Activated CD4-positive, alpha-beta T cell treated with anti-CD3 and anti-CD28 coated beads, Interleukin-2, Interleukin-4, amounts not matched to agents 100 ng/mL and 50 ng/mL, durations not matched to agents 16 hours and 8 hours (primary cell): ENCODE measurements at places on chromosomes 12 and 14.

GRCh38 chr14:26261368-26262122 is 336.3 kb downstream of the NOVA1 start:
- no peak for DNase-seq

DNA sequence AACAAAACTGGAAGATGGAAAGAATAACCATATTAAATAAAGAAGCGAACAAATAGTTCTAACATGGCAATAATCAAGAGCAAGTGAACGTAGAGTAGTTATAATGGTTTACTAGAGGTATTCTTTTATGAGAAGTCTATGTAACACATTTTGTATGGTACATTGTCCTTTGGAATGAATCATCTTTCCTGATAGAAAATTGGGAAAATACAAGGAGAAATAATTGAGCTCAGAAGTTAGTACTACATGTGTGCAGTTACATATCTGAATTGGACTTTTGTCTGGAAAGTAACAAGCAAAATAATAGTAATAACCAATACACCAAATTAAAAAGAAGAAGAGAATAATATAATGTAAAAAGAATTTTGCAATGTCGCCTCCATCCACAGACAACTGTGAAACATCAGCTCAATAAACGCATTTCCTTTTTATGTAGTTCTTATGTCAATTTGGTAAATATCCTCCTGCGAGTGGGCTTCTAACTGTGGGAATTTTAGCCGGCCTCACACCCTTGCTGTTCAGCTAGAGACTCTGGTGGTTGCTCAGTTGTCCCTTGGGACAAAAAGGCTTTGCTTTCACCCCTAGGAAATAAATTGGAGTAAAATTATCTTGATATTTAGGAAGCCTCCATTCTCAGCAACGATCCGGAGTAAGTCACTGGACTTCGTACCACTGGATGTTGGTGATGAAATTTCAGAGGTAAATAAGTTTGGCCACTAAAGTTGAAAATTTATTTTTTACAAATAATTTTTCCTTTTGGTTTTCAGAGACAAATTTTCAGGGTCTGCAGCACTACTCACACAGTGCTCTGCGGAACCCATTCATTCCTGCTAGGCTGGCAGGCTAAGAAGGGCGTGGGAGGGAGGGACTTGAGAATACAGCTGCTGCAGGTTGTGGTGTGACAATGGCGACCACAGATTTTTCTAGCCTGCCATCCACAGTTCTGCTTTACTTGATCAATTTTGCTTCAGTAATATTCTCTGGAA is 1.1 kb upstream of the TUBA1A start:
- no peak for DNase-seq

DNA sequence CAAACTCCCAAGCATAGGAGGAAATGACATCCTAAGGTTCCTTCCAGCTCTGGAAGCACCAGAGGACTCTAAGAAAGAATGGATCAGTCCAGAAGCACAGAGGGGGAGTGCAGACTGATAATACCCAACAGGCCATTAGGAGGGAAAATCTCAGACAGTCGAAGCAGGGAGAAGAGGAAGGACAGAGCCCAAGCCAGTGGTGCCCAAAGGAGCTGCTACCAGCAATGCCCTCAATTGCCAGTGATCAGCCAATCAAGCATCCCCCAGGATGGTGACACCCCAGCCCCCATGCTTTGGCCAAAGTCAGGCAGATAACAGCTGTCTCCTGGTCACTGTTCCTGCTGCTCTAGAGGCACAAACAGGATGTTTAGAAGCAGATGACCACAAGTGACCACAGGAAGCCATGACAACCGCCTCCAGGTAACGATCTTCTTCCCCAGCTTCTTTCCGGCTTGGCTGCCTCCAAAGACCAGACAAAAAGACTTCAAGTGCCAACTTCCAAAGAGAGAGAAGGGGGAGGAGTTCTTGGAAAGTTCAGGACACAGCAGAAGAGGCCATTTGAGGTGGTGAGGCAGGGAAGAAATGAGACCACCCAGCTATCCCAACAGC is 16.2 kb downstream of the PXN start:
- no peak for DNase-seq

DNA sequence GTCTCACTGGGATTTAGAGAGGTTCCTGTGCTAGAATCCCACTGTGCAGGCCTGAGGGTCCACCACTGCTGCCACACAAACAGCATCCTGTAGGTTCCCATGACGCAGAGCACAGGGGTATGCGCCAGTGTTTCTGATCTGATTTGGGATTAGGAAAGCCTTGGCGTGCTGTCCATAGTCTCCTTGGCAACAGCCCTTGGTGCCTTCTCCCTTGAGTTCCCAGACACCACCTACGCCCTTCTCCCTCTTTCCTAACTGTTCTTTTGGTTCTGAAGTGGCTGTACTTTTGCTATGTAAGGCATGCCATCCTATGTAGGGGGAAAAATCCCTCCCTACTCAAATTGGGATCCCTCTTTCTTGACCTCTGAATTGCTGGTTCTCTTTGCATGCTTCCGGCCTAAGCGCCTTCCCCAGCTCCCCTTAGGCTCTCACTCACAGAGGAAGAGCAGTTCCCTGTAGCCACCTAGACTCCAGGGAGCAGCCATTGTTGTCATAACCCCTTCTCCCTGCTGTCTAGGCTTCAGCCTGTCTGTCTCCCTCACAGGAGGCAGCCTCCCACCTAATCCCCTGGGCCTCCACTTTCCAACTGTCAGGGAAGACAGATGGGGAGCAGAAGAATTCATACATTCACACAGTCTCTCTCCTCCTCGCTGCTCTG is 14.8 kb upstream of the RIC8B start:
- no peak for DNase-seq

GRCh38 chr14:68784978-68785533 is 7.8 kb downstream of the ZFP36L1 start:
- no peak for DNase-seq

- no peak for DNase-seq
Measured at GRCh38 chr12:113271853-113272561, 50.7 kb downstream of the TPCN1 start.

DNA sequence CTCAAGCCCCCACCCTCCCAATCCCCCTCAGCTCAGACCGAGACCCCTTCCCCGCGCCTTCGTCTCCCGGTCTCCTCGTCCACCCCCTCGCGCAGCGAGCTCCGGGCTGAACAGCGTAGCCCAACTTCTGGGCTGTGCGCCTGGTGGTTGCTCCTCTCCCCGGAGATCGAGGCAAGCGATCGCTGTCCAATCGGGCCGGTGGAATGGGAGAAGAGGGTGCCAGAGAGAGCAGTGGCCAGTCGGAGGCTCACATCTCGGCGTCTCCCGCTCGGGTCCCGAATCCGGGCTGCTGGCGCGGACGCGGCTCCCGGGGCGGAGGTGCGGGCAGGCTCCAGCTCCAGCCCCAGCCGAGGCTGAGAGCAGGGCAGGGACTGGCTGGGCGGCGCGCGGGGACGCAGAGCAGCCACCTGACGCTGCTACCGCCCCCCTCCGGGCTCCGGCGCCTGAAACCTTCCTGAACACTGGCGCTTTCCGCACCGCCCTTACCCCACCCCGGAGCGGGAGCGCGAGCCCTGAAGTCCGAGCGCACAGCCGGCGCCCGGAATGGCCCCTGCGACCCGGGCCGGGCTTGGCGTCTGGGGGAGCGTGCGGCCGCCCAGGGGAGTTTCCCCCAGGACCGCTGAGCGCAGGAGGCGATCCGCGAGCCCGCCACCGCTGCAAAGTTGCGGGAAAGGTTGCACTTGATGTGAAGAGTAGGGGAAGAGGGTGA is 508 bp upstream of the KCNH5 start:
- DNase-seq = no peak

GRCh38 chr12:102917026-102917787 is at the start of gene PAH:
Gene PAH, minus strand, starts transcription at chr12:102917244. Its CDS starts 114 bp downstream, at chr12:102917130.
- DNase-seq = no peak

GRCh38 chr12:25866586-25867378 is 91.7 kb upstream of the RASSF8 start:
- no peak for DNase-seq

DNA sequence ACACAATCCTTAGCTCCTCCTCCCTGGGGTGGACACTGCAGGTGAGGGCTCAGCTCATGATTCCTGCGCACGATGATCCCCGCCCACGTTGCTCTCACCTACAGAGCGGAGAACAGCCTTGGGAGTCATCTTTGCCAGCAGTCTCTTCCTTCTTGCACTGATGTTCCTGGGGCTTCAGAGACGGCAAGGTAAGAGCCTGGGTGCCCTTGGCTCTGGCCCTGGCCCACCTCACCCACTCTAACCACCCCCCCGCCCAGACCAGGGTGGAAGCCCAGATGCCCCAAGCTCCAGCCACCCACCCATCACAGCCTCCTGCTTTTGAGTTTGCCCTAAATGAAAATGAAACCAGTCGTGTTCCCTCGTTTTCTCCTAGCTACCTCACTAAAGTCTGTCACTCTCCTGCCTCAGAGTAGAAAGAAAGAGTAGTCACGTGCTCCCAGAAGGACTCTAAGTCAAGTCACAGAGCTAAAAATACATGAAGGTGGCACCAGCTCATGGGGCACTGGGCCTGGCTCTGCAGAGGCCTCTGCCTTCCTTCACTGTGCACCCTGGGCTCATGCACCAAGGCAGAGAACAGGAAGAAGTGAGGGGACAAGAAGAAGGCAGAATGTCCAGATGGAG is 9.0 kb downstream of the TAPBPL start:
- peak; percentile 61 for DNase-seq

DNA sequence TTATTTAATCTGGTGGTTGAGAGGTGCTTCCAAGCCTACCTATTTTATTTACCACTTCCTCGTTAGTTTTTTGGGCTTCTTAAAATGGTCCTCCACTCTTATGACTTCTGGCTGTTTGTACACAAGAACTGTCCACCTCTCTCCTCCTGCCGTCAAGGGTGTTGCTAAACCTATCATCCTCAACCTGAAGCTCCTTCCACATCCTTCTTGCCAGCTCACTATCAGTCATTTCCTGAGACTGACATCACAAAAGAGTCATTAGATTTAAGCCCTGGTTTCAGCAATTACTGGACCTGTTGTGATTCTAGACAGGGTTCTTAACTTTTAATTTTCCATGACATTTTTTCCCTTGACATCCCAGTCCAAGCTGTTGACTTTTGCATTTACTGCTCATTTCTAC is 91.9 kb downstream of the BICD1 start:
- DNase-seq = peak; percentile 56

- DNase-seq = no peak
Measured at GRCh38 chr14:95189367-95190132, 32.2 kb upstream of the DICER1 start.

GRCh38 chr12:8951744-8952143 is 2.3 kb upstream of the M6PR start:
- no peak for DNase-seq

- no peak for DNase-seq
Measured at GRCh38 chr12:131194166-131194565, 240.5 kb downstream of the ADGRD1 start.

DNA sequence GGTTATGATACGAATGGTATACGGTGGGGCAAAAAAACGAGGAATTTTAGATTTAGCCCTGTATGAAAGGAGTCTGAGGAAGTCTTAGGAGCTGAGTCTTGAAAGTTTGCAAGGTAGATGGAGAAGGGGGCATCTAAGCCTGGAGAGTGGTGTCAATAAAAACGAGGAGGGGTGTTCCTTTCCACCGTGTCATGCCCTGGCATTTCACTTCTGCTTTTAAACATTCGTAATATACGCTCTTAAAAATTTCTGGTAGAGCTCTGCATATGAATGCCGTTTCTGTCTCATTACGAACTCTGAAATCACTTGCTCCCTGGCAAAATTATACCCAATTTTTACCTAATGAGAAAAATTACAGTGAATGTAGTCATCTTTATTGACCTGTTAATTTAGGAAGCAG is 170.2 kb downstream of the ERC1 start:
- DNase-seq = no peak

DNA sequence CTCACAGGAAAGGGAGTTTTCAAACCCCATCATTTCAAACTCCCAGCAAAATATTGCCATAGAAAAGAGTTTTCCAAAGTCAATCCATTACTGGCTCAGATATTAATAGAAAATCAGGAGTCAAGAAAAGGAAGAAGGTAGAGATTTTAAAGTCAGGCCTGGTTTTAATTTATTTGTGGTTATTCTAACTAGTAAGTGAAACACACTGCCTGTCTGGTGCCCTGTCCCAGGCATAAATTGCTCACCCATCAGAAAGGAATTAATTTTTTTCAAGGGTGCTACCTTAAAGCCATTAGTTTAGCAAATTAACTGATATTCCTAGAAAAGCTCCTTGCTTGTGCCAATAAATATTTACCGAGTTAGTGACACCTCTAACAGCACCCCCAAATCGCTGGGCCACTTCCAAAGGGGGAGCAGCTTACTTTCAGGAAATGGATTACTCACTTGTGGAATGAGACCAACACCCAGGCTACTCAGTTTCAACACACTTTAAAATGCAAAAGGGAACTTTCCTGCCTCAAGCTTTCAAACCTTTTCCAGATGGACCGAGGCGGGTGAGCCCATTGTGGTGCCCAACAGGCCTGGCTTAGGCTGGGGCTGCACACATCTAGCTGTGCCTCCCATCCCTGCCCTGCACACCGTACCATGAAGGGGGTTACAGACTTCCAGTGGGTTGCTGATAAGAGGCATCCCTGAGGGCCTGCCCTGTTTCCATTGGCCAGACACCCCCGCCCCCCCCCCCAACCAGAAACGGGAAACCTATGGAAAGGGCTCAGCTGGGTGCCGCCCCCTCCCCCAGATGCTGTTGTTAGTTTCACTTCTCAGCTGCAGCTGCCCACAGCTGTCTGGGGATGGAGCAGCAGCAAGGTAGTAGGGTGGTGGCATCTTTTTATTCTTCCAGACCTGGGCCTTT is 117.2 kb downstream of the SAMD4A start:
- no peak for DNase-seq

- no peak for DNase-seq
Measured at GRCh38 chr12:125645724-125646123, 580.5 kb downstream of the AACS start.

DNA sequence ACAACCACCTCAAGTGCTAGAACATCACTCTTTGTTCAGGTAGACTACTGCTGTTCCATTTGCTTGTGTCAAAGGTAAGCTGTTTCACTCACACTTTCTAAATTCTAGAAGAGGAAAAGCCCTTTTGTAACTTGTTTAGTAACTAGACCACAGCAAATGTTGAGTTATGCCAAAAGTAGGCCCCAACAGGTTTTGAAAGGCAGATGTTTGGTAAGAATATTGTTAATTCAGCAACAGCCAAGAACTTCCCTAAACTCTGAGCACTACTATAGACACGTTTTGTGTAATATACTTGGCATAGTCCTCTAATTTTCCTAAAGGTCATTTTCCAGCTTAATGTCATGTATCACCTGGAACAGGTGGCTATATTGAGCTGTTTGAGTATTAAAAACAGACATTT is 79.0 kb downstream of the DCAF5 start:
- no peak for DNase-seq
